Stimulated activated CD8-positive, alpha-beta memory T cell treated with anti-CD3 and anti-CD28 coated beads, Interleukin-4, amount 100 ng/mL, for 4 hours (primary cell): ENCODE measurements at places on chromosomes 12 and 14.

GRCh38 chr14:88352698-88353097 is 29.6 kb upstream of the KCNK10 start:
- no peak for DNase-seq

- DNase-seq = no peak
These were observed 70.2 kb upstream of the SLC38A2 start for GRCh38 chr12:46442738-46443137.

GRCh38 chr14:65840786-65841185 is 428.3 kb downstream of the FUT8 start:
- DNase-seq = no peak

GRCh38 chr14:33934043-33934750 is 16.7 kb downstream of the EGLN3 start:
- no peak for DNase-seq

DNA sequence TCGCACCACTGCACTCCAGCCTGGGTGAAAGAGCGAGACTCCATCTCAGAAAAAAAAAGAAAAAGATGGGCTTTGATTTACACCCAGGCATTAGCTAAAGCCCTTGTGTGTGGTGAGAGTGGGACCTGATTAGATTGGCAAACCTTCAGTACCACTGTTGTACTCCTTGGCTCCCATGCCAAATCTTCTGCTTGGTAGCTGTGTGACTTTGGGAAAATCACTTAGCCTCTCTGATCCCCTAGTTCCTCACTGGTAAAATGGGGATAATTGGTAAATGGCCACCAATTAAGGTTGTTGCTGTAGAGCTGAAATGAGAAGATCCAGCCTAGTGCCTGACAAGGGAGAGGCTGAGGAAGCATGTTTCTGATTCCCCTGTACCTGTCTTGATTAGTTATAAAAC is 63.7 kb downstream of the SLC25A47 start:
- no peak for DNase-seq

GRCh38 chr12:4768341-4768740 is 48.1 kb downstream of the GALNT8 start:
- no peak for DNase-seq

DNA sequence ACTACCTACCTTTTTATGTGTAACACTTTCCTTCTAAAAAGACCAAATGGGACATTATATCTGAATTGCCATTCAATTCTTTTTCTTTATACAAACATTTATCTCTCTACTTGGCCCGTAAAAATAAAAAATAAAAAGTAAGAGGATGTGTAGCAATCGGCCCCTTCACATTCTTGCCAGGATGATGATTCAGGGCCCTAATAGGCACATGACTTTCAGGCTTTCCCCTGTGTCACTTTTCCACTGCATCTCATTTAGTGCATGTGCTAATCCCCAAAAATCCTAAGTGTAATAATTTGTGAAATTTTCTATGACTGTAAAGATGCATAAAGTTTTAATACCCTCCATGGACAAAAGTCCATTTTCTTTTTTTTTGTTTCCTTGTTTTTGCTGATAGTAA is 23.0 kb upstream of the ATP2B1 start:
- DNase-seq = no peak

DNA sequence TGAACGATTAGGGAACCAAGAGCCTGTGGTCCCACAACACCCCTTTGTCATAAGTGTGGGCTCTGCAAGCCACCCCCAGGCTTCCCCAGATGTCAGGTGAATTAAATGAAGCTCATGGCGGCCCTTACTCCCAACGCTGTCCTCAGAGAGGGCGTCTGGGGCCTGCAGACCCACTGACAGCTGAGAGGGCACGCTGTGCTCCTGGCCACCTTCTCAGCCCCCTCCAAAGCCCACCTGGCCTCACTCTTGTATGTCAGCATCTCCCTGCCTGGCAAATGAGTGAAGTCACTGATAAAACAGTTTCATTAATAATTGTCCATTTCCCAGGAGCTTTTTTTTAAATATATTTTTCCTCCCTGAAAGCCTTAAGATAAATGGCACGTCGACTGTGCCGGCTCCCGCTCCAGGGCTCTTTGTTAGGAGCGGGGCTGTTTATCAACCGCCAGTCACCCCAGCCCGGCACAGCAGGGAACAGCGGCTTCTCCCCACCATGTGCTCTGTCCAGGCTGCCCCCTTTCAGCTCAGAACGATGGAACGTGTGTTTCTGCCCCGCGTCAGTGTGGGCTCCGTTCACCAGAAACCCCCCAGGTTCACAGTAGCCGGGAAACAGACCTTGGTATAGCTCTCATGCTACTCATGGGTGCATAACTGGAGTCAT is 94.7 kb upstream of the SFSWAP start:
- no peak for DNase-seq

GRCh38 chr12:45732250-45732649 is 2.7 kb downstream of the ARID2 start:
- no peak for DNase-seq

- DNase-seq = no peak
These were observed 1.6 kb downstream of the MFAP5 start for GRCh38 chr12:8661016-8661415.

DNA sequence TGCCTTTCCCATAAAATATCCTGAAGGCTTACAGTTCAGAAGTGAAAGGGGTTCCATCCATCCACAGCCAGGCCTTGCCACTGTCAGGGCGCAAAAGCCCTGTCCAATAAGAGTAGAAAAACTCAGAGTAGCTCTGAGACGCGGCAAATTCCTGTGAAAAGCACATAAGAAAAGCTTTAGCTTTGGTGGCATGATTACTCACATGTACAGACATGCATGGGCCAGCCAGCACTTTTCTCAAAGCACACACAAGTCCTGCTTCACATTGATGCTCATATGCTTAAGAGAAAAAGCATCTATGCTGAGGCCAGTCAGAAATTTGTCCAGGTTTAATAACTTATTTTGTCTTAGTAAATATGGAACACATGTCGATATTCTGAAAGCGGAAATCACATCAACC is 25.5 kb downstream of the CLEC1A start:
- DNase-seq = no peak

DNA sequence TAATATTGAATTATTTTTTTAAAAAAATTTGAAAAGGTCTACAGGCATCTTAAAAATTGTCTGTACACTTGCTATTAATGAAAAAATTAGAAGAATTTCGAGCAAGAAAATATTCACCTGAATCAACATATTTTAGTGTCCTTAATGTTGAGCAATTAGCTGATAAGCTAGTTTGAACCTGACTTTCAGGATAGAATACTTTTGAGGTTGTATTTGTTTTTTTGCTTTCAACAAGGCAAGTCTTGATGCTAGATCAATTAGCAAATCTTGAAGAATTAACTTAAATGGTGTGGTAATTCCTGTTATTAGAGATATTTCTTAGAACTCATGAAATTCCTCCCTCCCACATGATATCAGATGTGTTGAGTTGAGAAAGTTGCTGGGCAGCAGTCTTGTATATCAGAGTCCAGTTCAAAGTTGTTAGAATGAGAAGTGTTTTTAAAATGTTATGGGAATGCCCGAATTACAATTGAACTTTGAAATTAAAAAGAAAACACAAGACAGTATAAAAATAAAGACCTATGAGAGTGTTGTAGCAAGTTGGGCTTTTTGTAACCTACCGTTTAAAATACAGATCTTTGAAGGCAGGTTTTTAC is 119.2 kb downstream of the TRMT5 start:
- no peak for DNase-seq

- no peak for DNase-seq
These were observed 50.5 kb upstream of the FBRSL1 start for GRCh38 chr12:132439333-132439904.

- DNase-seq = no peak
These were observed 64.4 kb downstream of the SERPINA3 start for GRCh38 chr14:94676495-94677185.

- DNase-seq = no peak
These were observed 3.1 kb downstream of the CBLN3 start for GRCh38 chr14:24426150-24426911.

GRCh38 chr14:25848601-25849000 is 749.2 kb downstream of the NOVA1 start:
- DNase-seq = no peak

DNA sequence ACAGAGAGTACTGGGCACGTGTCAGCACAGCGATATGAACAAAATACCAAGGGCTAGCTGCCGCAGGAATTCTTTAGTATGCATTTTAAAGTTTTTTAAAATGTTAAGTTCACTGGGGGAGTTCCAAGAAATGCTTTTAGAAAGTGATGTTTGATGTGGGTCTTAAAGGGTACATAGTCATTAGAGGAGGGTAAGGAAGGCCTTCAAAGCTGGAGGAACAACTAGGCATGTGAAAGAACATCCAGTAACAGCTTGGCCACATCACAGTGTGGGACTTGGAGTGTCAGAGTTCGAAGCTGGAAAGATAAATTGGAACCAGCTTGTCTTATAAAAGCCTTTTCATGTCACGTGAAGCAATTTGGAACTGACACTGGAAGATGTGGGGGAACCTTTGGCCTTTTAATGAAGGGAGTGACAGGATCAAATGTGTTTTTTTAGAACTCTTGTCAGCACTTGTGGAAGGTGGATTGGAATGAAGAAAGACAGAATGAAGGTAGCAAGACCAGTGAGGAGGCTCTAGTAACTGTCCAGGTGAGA is 57.7 kb downstream of the WDR20 start:
- DNase-seq = no peak

GRCh38 chr12:85559127-85559526 is 277.1 kb downstream of the RASSF9 start:
- no peak for DNase-seq

DNA sequence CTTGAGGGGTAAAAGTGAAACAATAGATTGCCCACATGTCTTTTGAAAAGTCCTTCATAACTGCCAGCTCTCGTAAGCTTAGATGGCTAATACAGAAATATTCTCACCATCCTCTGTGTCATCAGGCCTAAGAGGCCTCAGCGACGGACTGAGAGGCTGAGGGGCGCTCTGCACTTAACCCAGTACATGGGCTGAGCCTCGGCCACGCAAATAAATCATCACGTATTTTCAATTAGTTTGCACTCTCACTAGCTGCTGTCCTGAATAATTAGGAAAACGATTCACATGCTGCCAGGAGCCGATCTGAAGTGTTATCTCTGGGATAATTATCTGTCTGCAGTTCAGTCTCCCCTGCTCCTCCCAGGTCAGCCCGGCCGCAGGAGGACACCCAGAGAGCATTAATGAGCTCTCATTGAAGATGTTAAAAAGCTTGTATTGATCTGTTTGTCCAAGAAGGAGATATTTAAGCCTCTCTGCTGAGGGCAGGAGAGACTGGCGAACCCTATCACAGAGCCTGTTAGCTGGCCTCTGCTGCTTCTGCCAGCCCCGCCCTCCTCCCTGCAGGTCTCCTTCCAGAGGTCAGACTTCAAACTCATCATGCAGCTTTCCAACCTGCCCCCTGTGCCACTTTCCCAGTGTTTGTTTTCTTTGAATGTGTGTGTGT is 1051.3 kb downstream of the VRK1 start:
- no peak for DNase-seq

DNA sequence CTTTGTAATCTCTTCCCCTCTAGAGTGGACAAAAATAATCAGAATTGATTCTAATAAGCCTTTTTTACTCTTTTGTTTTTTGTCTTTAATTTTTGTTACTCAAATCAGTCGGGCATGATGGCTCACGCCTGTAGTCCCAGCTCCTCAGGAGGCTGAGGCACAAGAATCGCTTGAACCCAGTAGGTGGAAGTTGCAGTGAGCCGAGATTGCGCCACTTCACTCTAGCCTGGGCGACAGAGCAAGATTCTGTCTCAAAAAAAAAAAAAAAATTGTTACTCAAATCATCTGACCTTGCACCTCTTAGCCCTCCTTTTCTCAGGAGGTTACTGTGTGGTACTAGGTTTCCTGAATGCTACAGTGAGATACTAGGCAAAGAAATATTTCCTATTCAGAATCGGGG is 280.6 kb downstream of the PDZRN4 start:
- DNase-seq = no peak

DNA sequence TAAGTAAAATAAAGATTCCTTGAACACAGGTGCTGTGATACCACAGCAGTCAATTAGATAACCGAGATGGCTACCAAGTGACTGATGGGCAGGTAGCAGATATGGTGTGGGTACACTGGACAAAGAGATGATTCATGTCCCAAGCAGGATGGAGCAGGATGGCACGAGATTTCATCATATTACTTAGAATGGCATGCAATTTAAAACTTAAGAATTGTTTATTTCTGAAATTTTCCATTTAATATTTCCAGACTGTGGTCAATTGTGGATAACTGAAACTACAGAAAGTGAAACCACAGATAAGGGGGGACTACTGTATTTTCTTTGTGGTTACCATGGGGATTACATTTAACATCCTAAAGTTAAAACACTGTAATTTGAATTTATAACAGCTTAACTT is 7.5 kb upstream of the ZFP36L1 start:
- no peak for DNase-seq

- DNase-seq = no peak
These were observed 20.0 kb downstream of the NAV3 start for GRCh38 chr12:77850698-77851097.

GRCh38 chr14:33846100-33846824 is 104.6 kb downstream of the EGLN3 start:
- no peak for DNase-seq

DNA sequence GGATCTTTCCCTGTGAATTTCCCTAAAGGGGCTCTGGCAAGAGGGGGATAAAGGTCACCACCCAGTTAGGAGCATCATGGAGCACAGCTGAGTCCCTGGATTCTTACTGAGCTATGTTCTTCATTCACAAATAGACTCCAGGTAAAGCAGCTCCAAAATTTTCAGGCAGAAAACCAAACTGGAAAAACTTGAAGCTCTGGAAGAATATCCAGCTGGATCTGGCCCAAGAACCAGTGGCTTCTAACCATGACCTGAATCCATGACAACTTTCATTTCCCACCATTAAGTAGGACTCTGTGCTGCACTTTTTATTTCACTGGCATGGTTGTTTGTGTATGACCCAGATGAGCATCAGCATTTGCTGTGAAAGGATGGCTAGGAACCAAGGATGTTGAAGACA is 180.4 kb upstream of the FKBP4 start:
- DNase-seq = no peak

DNA sequence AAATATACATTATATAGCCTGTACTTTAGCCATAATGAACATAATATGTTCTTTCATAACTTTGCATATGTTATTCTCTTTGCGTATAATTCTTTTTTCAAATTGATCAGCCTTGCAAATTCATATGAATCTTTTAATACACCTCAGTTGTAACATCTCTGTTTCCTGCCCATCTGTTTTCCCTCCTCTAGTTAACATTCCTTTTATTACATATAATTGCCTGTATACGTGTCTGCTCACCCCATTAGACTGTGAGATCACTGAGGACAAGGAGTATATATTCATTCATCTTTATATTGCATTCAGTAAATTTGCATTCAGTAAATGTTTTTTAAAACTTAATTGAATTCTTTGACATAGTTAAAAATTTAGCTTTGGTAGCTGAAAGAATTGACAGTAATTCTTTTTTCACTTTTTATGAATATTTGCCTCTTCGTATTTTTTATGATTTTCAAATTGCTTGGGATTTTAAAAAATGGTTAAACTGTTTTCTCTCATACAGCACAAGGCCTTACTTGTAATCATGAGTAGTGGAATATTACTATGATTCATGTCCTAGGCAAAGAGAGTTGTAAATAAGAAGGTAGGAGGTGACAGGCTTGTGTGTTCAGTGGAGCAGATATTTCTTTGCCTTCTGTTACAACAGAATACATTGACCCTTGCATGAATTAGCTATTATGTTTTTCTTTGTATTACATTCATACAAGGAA is 32.8 kb upstream of the KLHL42 start:
- DNase-seq = no peak
